ENCODE measurements at places on chromosomes 3 and 15.

GRCh38 chr3:27319304-27319703 lies 49.9 kb downstream of the NEK10 start:
- DNase-seq = no peak

DNA sequence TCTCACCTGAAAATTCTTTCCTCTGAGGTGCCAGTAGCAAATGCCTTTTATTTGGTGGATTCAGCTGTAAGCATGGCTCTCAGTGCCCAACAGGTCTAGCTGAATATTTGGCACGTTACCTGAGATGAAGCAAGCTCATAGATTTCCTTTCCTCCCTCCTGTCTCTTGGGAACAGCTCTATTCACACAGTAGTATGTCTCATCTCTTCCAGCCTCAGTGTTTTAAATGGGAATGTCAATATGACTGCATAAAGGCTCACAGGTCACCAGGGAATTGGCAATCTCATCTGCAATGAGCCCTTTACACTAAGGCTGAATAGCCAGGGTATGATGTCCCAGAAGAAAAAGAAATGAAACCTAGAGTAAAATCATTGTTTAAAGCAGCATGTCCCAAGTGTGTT lies 733.5 kb downstream of the NTRK3 start:
- no peak for DNase-seq

- no peak for DNase-seq
Observed at GRCh38 chr15:38075466-38075865, 141.0 kb downstream of the TMCO5A start.

GRCh38 chr3:8629151-8630021 lies 15.2 kb downstream of the SSUH2 start:
- DNase-seq = peak; percentile 58

DNA sequence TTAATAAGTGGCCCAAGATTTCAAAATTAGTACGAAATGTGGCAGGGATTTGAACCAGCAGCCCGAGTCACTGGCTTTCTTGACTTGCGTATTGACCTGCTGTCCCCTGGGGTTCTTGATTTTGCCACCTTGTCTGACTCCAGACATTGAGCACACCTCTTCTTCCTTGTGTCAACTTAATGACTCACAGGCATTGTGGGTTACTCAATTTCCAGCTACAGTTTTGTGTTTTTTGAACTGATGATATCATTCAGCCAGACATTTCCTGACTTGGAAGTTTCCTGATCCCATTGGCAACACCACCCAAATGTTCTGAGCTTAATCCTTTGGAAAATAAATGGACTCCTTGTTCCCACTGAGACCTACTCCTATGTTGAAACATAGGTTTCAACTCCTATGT lies 64.2 kb downstream of the MOBP start:
- DNase-seq = no peak

DNA sequence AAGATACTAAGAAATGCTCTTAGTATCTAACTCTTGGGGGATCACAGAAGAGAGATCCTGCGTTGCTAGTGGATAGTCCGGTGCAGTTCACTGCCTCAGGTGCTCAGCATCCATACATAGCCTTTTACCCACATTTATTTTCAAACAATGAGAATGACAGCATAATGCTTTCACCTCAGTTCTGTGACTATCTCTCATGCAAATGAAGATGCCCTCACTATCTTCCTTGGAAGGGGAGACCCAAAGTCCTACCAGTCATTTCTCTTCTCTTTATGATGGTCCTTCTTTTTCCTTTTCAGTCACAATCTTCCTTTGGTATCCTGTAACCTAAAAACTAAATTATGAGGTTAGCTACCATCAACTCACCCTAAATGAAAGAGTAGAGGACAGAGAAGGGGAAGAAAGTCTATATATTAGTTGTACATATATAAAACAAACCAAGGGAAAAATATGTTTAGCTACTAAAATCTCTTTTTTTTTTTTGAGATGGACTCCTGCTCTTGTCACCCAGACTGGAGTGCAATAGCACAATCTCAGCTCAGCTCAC lies 30.9 kb upstream of the SLC28A2 start:
- DNase-seq = no peak

- no peak for DNase-seq
Observed at GRCh38 chr3:141452045-141452444, 34.8 kb upstream of the RASA2 start.

DNA sequence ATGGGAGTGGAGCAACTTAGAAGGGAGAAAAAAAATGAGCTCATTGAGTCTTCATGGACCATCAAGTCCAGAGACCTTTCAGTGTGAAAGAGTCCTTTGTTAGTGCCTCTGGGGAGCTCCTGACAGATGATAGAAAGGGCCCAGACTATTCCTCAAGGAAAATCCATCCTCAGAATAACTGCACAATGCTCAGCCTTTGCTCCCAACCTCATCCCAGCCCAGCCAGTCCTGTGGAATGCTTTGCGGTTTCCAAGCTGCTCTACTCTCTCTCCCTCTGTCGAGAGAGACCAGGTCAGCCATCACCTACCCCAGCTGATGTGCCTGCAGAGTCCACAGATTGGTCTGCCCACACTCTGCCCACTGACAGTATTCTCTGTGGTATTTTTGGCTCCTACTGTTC lies 406.2 kb downstream of the MFSD1 start:
- DNase-seq = no peak

DNA sequence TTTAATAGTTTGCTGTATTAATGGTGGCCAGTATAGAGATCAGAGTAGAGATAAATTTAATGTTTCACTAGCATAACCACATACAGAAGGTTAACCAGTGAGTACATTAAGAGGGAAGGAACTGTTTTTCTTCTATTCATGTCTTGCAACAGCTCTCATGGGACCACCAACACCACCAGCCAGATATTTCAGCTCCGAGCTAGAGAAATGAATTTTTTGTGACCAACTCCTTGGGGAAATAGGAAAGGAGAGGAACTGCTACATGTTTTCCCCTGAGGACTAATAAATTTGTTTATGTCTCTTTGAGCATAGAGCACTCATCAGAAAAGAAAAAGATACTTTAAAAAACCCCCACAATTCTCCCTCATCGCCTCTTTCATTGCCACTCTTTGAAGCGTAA lies 247.5 kb downstream of the MBNL1 start:
- DNase-seq = no peak

- no peak for DNase-seq
Observed at GRCh38 chr3:135050536-135050935, 255.5 kb downstream of the EPHB1 start.

DNA sequence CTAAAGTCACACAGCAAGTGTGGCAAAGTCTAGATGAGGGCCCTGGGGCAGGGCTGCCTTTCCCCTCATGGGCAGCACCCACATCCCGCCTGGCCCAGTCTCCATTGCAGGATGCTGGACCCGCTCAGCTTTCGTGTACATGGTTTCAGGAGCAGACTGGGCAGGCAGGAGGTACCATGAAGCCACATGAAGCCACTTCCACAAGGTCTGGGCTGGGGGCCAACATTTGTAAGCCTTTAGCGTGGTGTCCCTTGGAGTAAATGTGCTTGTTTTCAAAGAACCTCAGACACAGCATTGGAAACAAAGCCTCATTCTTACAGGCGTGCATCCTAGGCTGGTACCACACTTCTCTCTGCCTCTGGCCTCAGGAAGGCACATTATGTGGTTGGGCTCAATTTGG lies 34.5 kb downstream of the UMPS start:
- DNase-seq = peak; percentile 47

DNA sequence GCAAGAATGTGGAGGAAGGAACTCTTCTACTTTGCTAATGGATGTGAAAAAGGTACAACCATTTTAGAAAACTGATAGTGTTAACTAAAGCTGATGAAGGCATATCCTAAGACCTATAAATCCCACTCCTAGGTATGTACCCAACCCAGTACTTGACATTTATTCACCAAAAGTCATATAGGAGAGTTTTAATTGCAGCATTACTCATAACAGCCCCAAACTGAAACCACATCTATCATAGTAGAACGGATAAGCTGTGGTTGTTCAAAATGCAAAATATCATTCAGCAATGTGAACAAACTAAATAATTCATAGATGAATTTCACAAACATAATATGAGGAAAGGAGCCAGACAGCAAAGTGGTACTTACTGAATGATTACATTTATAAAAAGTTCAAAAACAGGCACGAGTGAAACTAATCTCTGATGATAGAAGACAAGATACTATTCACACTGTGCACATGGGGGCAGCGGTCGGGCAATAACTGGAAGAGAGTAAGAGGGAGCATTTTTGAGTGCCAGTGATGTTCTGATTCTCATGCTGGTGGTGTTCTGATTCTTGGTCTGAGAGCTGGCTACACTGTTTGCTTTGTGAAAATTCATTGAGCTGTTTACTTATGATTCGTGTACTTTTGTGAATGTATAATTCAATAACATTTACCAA lies 34.3 kb downstream of the GOLIM4 start:
- no peak for DNase-seq

DNA sequence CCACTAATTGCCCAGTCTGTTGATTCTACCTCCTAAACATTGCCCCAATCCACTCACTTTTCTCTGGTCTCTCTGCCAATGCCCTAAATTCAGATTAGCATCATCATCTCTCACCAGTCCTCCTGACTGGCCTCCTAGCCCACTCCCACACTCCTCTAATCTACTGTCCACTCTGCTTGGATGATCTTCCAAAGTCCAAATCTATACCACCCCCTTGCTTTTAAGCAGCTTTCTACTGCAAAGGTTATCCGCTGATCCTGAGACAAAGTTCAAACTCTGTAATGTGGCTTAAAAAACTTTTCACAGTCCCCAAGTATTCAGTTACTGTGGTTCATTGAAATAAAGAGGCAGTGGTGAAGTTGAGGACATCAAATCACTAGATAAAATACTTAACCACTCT lies 37.6 kb downstream of the SNX4 start:
- DNase-seq = no peak

GRCh38 chr15:38112406-38112805 lies 140.2 kb upstream of the SPRED1 start:
- no peak for DNase-seq

DNA sequence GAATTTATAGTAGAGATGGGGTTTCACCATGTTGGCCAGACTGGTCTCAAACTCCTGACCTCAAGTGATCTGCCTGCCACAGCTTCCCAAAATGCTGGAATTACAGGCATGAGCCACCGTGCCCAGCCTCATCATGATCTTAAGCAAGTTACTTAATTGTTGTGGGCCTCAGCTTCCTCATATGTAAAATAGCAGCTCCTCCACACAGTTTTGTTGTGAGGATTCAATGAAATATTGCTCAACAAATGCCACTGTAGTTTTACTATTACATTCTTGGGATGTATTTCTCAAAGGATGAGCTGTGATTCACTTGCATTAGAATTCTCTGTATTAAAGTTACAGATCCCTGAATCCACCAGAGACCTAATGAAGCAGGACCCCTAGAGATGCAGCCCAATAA lies 168.8 kb downstream of the ADAMTS9 start:
- DNase-seq = no peak

DNA sequence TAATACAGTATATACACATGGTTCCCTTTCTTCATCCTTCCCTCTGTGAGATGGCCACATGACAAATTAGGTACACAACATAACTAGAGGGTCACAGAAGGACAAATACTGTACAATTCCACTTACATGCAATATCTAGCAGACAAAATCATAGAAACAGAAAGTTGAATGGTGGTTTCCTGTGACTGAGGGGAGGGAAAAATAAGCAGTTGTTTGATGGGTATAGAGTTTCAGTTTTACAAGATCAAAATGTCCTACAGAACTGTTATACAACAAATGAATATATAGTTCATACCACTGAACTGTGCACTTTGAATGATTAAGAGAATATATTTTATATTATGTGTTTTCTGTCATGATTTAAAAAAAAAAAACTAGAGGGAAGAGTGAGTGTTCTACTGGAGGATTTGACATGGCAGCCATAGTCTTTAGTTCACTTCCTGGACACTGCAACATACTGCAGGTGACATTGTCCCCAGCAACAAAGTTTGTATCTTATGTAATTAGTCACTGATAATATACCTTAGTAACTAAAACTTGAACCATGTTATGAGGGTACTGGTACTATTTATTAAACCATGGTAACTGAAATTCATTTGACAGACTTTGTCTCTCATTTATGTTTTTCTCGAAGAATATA lies 37.2 kb downstream of the CCDC54 start:
- no peak for DNase-seq

DNA sequence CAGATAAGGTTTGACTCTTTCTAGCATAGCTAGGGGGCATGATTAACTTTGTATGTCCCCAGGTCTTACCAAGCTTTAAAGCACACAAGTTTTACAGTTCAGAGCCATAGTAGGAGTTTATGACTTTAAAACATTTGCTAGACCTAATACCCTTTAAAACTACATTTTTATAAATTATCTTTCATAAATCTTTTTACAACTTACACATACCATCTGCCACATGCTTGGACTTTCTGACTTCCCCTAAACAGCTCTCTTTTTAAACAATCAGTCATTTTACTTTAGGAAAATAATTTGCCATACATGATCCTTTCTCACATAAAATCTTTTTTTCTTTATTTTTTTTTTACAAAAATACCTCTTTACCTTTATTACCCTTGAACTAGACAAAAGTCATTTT lies 735.3 kb upstream of the CADM2 start:
- DNase-seq = no peak

- DNase-seq = no peak
Observed at GRCh38 chr15:95252404-95252803, 1021.0 kb downstream of the MCTP2 start.

- peak; percentile 92 for DNase-seq
Observed at GRCh38 chr15:99486371-99487336, 79.1 kb upstream of the MEF2A start.

- DNase-seq = no peak
Observed at GRCh38 chr3:111794711-111795110, 64.4 kb upstream of the PHLDB2 start.

DNA sequence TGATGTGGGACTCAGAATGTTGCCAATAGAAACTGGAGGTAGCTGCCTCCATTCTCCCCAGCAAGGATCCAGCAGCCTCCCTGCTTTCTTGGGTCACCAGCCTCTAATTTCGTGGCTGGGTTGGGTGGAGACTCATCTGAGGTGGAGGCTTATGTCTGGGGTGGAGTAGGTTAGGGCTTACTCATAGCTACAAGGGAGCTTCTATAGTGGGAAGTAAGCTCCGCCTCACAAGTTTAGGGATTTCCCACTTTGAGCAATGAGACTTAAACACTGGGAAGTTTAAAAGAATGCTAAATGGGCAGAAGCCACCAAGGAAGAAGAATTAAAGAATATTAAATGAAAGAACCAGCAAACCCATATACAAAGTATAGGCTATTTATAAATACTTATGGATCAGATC lies 63.8 kb downstream of the GJD2 start:
- DNase-seq = no peak

DNA sequence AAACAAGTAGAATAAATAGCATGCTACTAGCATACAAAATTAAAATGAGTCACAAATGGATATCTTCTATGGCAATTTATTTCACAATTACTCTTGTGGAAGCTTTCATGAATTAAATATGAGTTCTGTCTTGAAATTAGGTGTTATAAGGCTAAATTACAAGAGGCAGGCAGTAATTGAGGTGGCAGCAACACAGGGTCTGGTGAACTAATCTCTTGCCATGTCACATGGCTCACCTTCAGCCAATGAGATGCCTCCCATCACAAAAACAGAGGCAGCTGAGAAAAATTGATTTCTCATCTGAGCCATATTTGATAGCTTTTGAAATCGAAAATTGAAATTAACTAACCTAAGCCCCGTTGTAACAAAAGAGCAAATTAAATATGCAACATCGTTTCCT lies 268.8 kb downstream of the NR2F2 start:
- no peak for DNase-seq

- DNase-seq = no peak
Observed at GRCh38 chr3:120156699-120157098, 62.5 kb upstream of the GSK3B start.

GRCh38 chr3:165852711-165853110 lies 15.5 kb upstream of the BCHE start:
- DNase-seq = no peak

- DNase-seq = no peak
Observed at GRCh38 chr3:170852324-170852723, 17.7 kb downstream of the RPL22L1 start.

- DNase-seq = no peak
Observed at GRCh38 chr3:124611520-124611919, 118.7 kb upstream of the UMPS start.
